ENCODE measurements at places on chromosomes 12 and 14. TPM values are rescaled to one million over a fixed set of nuclear protein-coding genes. Genes with fewer than 3 reads are reported as not detected.

The CFAP73 gene
- total RNA-seq = 3.7 TPM

The ZFYVE26 gene
- 20.1 TPM for total RNA-seq

The APOLD1 gene
- total RNA-seq = 26.1 TPM

The P3H3 gene
- total RNA-seq = 15.0 TPM

The FSCB gene
- not detected for total RNA-seq

The WSCD2 gene
- 20.5 TPM for total RNA-seq

The ESRRB gene
- 0.92 TPM for total RNA-seq

The TMTC2 gene
- total RNA-seq = 43.4 TPM

The GLIPR1L1 gene
- not detected for total RNA-seq

The CCDC175 gene
- total RNA-seq = 2.1 TPM

The SERPINA12 gene
- total RNA-seq = not detected

The TEX52 gene
- total RNA-seq = not detected

The CCDC77 gene
- total RNA-seq = 15.2 TPM

The IFNG gene
- total RNA-seq = not detected

The HOXC6 gene
- total RNA-seq = not detected

The BICDL1 gene
- 41.1 TPM for total RNA-seq

The ADCY4 gene
- total RNA-seq = 3.2 TPM

The FAM90A1 gene
- not detected for total RNA-seq

The ETV6 gene
- total RNA-seq = 4.4 TPM

The SIX6 gene
- total RNA-seq = 0.69 TPM

The BIN2 gene
- 2.3 TPM for total RNA-seq

The STXBP6 gene
- total RNA-seq = 33.7 TPM

The TIMELESS gene
- total RNA-seq = 7.4 TPM

The GALNT16 gene
- total RNA-seq = 16.1 TPM

The TAS2R46 gene
- total RNA-seq = 3.2 TPM

The SLC4A8 gene
- total RNA-seq = 42.7 TPM

The OR11H12 gene
- total RNA-seq = not detected

The FOXG1 gene
- total RNA-seq = 19.8 TPM

Measured in diencephalon (tissue), 1 donor.